ENCODE measurements at places on chromosomes 5 and 9. TPM values are rescaled to one million over a fixed set of nuclear protein-coding genes. Genes with fewer than 3 reads are reported as not detected.

Gene TNFSF15
- 0.20 TPM for total RNA-seq

DNA sequence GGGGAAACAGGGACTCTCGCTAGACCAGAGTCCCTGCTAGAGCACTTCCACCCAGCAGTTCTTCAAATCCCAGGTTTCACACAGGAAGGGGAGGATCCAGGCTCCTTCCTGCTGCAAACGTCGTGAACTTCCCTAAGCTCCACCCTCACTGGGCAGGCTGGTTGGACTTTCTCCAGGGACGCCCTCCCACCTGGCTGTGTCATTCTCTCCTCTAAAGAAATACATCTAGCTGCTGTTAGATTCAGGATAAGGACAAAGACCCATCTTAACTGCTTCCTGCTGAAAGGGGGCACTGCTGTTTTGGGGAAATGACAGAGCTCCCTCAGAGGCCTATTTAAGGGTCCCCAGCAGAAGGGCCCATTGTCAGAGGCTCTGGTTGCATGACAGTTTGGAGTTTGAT, 230.7 kb downstream of the SEMA6A start:
- DNase-seq: no peak

GRCh38 chr9:98530806-98531386, 177.8 kb downstream of the GABBR2 start:
- no peak for DNase-seq

DNA sequence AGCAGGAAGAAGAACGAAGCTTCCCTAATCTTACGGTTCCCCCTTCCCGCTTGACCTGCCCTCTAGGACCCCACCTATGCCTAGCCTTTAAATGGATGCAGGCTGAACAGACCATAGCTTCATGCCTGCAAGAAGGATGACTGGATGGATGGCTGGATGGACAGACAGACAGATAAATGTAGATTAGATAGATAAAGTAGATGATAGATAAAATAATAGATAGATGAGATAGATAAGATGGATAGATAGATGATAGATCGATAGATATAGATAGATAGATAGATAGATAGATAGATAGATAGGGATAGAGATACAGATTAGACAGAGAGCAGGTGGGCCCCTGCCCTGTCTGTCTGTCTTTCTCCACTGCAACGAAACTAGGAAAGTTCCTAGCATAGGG, 72.0 kb downstream of the GPR21 start:
- DNase-seq: no peak

Gene ZDHHC11B
- 0.40 TPM for total RNA-seq

Gene CCL28
- 8.4 TPM for total RNA-seq

Gene SET
- 939 TPM for total RNA-seq

- DNase-seq: no peak
Observed at GRCh38 chr5:180135128-180135955, 63.8 kb upstream of the RNF130 start.

Gene LURAP1L
- not detected for total RNA-seq

DNA sequence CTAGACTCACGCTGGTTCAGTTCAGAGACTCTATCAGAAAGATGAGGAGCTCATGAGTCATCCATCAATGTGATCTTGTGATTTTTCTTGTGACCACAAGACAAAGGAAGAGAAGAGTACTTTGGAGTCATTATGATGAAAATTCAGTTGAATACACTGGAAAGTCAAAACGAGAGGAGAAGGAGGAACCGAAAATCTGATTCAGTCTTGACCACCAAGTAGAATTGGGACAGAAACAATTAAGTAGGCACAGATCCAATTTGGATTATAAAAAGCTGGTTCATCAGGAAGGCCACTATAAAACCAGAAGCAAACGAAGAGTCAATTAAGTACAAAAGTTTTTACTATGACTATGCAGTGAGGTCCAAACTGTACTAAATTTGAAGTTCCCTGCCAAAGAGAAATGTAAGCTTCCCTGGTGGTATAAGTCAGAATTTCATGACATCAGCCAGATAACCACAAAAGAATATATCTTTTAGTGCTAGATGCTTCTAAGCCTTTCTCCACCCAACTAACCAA, 90.9 kb downstream of the THBS4 start:
- DNase-seq: no peak

GRCh38 chr5:158769696-158770095, 330.0 kb downstream of the EBF1 start:
- DNase-seq: no peak

Gene SPINK4
- total RNA-seq: not detected

DNA sequence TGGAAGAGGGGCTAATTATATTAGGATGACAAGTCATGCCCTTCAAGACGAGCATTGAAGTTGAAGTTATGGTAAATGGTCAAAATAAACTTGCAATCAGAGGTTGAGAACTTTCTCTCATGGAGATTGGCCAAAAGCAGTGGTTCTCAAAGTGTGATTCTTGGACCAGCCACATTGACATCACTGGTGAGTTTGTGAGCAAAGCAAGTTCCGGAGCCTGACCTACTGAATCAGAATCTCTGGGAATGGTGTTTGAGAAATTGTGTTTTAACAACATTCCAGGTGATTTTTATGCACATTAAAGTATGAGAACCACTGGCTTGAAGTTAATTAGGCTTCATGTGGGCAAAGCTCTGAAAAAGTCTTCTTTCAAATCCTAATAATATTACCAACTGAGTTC, 403.5 kb downstream of the ZSWIM6 start:
- DNase-seq: no peak

- DNase-seq: no peak
Observed at GRCh38 chr5:54845567-54845941, 139.8 kb downstream of the ESM1 start.

GRCh38 chr5:43514471-43514815, 505 bp downstream of the C5orf34 start:
- no peak for DNase-seq

DNA sequence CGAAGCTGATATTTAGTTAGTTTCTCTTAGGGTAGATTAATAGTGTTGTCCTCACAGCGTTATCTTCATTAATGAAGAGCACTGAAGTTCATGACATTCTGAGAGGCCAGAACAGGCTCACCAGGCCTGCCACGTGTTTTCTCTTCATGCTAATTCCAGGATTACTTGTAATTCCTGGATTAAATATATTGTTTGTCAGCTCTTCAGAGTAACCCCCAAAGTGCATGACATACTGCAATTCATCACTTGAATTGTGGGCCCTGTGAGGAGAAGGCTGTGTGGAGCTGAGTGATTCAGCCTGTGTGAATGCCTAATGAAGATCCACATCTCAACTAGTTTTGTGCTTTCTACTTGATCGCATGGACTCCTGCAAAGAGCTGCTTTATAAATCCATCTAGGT, 401.0 kb upstream of the ADAMTSL1 start:
- no peak for DNase-seq

Gene GABRA1
- not detected for total RNA-seq

Gene RHOBTB3
- total RNA-seq: 0.33 TPM

- DNase-seq: no peak
Observed at GRCh38 chr5:93305984-93306383, 275.0 kb downstream of the NR2F1-AS1 start.

- DNase-seq: no peak
Observed at GRCh38 chr9:116939614-116940013, 252.5 kb downstream of the TRIM32 start.

- no peak for DNase-seq
Observed at GRCh38 chr9:119304555-119304954, 64.7 kb downstream of the BRINP1 start.

Gene PAEP
- total RNA-seq: not detected

Gene MEIKIN
- total RNA-seq: not detected

Gene SH2D3C
- 14.1 TPM for total RNA-seq

DNA sequence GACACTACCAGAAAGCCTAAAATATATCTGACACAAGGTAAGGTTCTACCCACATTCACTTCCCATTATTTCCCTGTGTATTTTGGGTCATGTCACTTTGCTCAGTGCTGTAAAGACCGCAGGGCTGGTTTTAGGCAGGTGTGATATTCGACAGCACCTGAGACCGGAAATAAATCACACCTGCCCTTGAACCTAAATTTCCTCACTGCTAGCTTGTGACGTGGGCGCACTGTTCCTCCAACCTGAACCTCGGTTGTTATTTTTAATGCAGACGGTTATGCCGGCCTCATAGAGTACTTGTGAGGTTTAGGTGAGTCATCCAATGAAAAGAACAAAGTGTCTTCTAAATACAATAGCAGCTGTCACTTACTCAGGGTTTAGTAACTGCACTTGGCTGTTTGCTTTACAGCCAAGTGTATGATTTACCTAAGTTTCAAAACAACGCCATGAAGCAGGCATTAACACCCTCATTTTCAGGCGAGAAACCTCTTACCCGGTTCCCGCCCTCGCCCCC, 20.7 kb upstream of the ZNF782 start:
- DNase-seq: peak; percentile 68

DNA sequence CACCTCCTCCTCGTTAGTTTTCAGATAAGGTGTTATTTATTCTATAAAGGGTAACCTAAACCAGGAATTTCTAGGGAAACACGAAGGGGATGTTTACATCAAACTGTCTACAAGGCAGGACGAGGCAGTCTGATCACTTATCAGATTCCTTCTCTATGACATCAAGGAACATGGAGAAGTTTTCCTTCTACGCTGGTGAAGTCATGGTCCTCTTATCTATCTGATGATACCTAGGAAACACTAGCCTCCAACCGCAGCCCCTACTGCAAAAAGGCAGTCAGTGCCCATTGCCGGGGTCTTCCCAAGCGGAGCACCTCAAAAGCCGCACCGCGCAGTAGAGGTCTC, 1.5 kb downstream of the MPDZ start:
- DNase-seq: no peak

Gene CEL
- total RNA-seq: 1.2 TPM

DNA sequence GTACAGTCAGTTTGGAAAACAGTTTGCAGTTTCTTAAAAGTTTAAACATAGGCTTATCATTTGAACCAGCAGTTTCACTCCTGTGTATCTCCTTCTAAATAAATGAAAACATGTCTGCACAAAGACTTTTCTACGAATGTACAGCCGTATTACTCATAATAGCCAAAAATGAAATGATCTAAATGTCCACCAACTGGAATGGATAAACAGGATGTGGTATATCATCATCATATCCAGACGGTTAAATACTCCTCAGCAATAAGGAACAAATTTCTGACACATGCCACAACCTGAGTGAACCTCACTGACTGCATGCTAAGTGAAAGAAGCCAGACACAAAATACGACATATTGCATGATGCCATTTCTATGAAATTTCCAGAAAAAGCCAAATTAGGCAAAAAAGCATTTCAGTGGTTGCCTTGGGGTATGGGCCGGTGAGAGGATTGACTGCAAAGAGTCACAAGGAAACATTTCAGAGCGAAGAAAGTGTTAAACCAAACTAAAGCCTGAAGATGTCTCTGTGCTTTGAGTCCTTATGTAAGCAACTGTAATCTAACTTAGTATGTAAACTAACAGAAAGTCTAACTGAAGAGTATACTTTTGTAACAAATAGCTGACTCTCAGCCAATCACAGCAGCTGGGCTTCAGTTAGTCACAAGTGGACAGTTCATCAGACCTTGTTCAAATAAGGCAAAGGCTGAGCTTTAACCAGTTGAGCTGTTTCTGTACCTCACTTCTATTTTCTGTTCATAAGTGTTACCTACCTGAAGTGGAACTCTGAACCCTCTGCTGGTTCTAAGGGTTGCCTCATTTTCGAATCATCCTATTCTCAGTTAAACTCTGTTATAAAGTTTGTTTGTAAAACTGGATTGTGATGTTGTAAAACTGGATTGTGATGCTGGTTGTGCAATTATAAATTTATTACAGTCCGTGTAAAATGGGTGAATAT, 65.2 kb downstream of the TRIO start:
- no peak for DNase-seq

GRCh38 chr9:124771867-124772679, 962 bp upstream of the NR6A1 start:
- DNase-seq: peak; percentile 27

Gene SLIT3
- total RNA-seq: 0.49 TPM

DNA sequence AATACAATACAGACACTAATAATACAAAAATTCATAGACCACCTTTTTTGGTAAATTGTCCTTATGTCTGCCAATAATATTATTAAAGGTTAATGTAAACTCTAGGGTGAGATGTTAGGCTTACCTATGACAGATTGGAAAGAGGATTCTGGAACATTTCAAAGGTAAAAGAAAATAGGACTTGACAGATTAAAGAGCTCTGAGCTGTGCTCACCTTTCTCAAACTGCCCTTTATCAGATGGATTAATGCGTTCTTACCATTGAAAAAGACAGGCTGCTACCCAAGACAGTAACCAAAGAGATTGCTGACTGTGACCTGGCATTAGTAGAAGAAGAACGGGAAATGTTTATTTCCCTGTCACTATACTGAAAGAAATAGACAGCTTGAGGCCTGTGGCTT, 156.1 kb upstream of the MRPS30 start:
- DNase-seq: no peak

DNA sequence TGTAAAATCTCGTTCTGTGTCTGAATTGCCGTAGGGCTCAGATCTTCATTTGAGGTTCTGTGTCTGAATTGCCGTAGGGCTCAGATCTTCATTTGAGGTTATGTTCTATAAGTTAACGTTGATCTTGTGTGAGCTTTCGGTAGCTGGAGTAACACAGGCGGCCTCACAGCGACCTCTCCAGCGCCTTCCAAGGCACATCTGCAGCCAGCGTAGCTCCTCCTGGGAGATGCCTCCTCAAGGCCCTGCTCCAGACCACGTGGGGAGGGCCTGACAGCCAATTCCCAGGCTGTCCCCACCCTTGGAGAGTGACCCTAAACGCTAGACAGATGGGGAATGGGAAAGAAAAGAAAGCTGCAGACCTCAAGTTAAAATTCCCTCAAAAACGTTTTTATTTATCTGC, 8.7 kb upstream of the AHRR start:
- no peak for DNase-seq

- DNase-seq: no peak
Observed at GRCh38 chr9:128702949-128703615, 779 bp downstream of the PKN3 start.

- DNase-seq: peak; percentile 35
Observed at GRCh38 chr5:134053840-134054338, 49.1 kb upstream of the VDAC1 start.

Gene SPEF2
- 6.8 TPM for total RNA-seq

DNA sequence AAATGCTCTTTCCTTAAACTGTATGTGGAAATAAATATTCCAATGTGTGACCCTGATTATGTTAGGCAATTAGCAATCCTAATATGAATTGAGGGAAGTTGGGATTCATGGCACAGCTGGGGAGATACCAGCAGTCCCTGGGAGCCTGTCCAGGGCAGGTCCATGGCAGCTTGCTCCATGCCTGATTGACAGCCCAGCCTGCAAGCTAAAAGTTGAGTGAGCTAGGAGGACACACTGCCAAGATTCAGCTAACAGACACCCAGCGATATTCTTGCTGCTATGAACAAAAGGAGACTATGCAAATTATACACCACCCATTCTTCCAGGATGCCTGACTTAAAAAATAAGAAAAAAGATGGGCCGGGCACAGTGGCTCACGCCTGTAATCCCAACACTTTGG, 6.2 kb downstream of the TGFBI start:
- DNase-seq: no peak

Gene SPATA31D4
- not detected for total RNA-seq

- peak; percentile 37 for DNase-seq
Observed at GRCh38 chr9:137435980-137436760, 5.0 kb downstream of the ENTPD8 start.

Gene TAF11L10
- not detected for total RNA-seq

GRCh38 chr5:53963958-53964357, 346.4 kb downstream of the ARL15 start:
- DNase-seq: no peak
